ENCODE measurements at places on chromosomes 2 and 18. TPM values are rescaled to one million over a fixed set of nuclear protein-coding genes. Genes with fewer than 3 reads are reported as not detected.
A peak's percentile ranks its signal among the peaks of the same experiment; 100 is the strongest.

DNA sequence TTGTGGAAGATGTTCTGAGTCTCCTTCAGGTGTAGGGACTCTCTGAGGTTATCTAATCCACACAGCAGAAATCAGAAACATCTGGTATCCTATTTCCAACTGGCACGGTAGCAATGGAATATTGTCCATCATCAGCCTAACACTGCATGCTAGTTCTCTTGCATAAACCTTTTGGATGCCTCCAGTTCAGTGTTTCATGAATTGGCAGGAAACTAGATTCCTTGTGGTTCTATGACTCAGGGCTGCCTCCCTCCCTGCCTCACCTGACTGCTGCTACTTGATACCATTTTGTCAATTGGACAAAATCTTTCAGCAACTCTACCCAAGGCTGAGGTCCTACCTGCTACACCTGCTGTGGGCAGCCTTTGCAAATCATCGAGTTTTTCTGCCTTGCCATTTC lies 130.9 kb downstream of the TPGS2 start:
- no peaks in the 10 kb centered on the region for H3K36me3 ChIP-seq
- DNase-seq: no peak
- no peak overlapping the region for H3K27ac ChIP-seq
- H3K4me3 ChIP-seq: no peak overlapping the region
- no peaks in the 10 kb centered on the region for H3K4me1 ChIP-seq

DNA sequence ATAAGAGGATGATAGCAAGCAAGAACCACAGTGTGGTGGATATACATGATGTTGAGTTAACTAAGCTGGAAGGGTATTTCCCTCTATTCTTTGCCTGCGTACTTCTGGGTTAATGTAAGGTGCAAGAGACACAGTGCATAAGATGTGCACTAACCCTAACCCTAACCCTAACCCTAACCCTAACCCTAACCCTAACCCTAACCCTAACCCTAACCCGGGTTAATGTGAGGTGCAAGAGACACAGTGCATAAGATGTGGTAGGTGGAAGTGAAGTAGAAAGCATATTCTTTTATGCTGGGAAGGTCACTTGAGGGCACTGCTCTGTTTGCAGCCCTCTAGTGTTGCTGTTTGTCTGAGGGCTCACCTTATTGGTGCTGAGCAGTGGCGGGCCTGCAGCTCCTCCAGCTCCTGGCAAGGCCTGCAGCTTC lies 181.5 kb upstream of the ITGA4 start:
- H3K4me1 ChIP-seq: peaks cover 58% of the 10 kb centered on the region
- H3K27me3 ChIP-seq: no peaks in the 10 kb centered on the region
- no peak overlapping the region for H3K4me3 ChIP-seq
- peaks cover 7% of the 10 kb centered on the region for H3K36me3 ChIP-seq

DNA sequence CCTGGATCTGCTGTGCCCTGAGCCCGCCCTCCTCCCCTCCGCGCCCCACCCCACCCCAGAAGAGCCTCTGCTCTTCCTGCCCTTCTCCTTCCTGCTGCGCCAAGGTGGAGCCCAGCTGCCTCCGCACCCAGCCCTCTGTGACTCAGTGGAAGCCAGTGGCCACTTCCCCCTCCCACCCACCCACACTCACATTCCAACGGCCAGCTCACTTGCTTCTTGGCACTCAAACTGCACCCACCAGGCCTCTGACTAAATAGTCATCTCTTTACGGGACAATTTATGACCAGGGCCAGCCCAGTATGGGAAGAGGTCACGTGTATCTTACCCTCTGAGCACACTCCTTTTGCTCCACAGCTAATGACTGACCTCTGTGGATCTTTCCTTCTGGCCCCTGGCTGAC lies 150.4 kb upstream of the SLC1A4 start:
- no peak overlapping the region for H3K4me3 ChIP-seq
- H3K36me3 ChIP-seq: no peaks in the 10 kb centered on the region
- H3K27ac ChIP-seq: no peak overlapping the region
- no peak for DNase-seq

DNA sequence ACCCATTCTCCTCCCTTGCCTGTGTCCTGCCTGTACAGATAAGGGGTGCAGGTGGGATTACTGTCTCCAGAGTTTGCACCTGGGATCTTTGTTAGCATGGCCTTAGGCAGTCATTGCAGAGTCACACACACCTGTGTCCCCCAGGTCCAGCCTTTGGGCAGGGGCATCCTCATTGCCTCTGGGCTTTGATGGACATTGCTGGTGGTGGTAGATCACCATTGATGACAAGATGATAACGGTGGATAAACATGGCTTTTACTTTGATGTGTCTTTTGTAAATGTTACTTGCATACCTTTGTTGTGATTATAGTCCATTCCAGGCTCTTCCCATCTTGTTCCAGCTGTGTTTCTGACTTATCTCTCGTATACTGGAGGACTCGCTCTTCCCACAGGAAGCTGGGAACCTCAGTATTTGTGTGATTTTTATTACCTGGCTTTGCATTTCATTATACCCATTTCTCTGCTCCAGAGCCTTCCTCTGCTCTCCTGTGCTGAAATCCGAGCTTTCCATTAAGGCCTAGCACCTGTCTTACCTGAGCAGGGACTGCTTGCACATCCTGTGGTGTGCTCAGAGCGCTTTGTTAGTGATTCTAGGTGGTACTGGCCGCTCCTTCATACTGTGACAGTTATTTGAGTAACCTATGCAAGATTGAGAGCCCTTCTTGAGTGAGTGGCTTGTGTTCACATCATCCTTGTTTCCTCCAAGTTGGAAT lies 79.2 kb downstream of the PTPRM start:
- H3K4me1 ChIP-seq: no peaks in the 10 kb centered on the region
- no peak for DNase-seq
- no peak overlapping the region for H3K4me3 ChIP-seq
- H3K27ac ChIP-seq: no peak overlapping the region
- H3K27me3 ChIP-seq: peaks cover 1% of the 10 kb centered on the region

GRCh38 chr2:45681675-45682074 lies 30.2 kb downstream of the PRKCE start:
- H3K4me3 ChIP-seq: no peak overlapping the region
- H3K36me3 ChIP-seq: no peaks in the 10 kb centered on the region
- no peaks in the 10 kb centered on the region for H3K4me1 ChIP-seq
- H3K27ac ChIP-seq: no peak overlapping the region
- DNase-seq: peak; percentile 3
- no peaks in the 10 kb centered on the region for H3K27me3 ChIP-seq

DNA sequence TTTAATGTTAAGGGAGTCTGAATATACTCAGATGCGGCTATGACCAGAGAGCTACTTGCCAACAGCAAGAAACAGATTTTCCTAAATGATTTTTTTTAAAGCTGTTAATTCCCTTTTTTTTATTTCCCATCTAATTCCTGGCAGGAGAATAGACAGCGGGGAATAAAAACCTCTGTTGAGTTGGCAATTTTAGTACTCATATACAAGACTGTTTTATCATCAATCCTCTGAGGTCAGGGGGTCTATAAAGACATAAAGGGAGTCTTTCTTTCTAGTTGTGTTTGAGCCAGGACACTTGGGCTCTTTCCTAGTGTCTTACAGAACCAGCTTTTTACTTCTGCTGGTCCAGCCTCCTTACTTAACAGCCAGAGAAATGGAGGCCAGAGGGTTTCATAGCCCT lies 29.4 kb downstream of the MAIP1 start:
- no peaks in the 10 kb centered on the region for H3K27me3 ChIP-seq
- H3K27ac ChIP-seq: no peak overlapping the region
- H3K36me3 ChIP-seq: no peaks in the 10 kb centered on the region
- peaks cover 2% of the 10 kb centered on the region for H3K4me1 ChIP-seq
- no peak overlapping the region for H3K4me3 ChIP-seq

- peaks cover 7% of the 10 kb centered on the region for H3K27me3 ChIP-seq
- DNase-seq: no peak
- H3K4me3 ChIP-seq: no peak overlapping the region
- H3K36me3 ChIP-seq: no peaks in the 10 kb centered on the region
Measured at GRCh38 chr18:32621034-32621433, 150.4 kb upstream of the GAREM1 start.

DNA sequence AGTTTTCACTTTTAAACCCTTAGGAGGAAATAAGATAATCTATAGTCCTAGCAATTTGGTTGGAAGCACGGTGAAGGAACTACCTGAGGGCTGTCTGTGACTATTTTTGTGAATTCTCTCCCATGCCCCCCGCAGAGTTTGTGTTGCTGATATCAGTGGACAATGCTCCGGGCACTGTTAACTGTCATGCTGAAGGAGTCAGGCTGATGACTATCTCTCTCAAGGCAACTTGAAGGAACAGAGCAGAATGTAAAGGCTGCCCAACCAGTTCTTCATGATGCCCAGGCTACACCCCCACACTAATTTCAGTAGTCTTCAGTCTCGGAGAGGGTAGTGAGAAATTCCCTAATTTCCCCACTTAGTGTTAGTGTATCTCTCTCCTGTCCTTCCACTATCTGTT lies 21.6 kb upstream of the RAB6C start:
- H3K4me1 ChIP-seq: no peaks in the 10 kb centered on the region
- peaks cover 4% of the 10 kb centered on the region for H3K27me3 ChIP-seq
- no peak overlapping the region for H3K4me3 ChIP-seq
- no peak for DNase-seq
- H3K27ac ChIP-seq: no peak overlapping the region

Gene SCYGR7
- not detected for total RNA-seq

Gene UGT1A3
- total RNA-seq: not detected

Gene RUFY4
- 0.76 TPM for total RNA-seq

Gene ANKRD23
- total RNA-seq: 5.3 TPM

Gene CSRNP3
- total RNA-seq: not detected

Gene TRAPPC8
- 29.6 TPM for total RNA-seq
